NCI-H2081 treated with DMSO at 0.1 percent for 48 hours (cell line): ENCODE measurements at places on chromosomes 12 and 14.

- no peak for DNase-seq
Observed at GRCh38 chr12:58105225-58106119, 164.1 kb downstream of the ATP23 start.

GRCh38 chr12:26746121-26746714 lies 86.8 kb downstream of the ITPR2 start:
- no peak for DNase-seq

DNA sequence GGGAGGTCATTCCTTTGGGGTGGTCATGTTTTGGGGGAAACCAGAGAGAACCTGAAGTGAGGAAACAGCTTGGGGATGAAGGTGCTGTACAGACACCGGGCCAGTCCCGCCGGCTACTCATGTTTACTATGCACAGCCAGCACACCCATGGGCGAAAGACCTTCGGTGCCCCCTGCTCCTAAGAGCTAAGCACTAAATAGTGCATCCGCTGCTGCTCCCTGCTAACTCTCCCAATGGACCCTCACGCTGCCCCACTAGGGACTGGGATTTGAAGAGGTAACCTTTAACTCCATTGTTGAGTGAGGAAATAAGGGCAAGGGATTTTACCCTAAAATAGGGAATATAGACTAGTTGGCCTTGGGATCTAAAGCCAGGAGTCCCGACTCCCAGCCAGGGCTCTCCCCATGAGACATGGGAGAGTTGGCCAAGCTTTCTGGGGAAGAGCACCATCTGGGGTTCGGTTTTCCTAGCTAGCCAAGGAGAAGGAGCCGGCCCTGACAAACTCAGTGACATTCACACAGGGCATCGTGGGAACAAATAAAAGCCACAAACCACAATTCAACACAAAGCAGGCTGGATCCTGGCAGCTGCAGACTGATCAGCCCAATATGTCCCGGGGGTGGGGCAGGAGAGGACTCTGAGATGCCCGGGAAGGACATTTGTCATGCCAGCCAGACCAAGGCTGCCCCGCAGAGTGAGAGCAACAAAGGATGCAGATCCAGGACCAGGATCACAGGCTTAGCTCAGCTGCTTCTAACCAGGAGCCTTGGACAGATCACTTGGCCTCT lies 91.7 kb downstream of the SINHCAF start:
- DNase-seq: peak; percentile 70

DNA sequence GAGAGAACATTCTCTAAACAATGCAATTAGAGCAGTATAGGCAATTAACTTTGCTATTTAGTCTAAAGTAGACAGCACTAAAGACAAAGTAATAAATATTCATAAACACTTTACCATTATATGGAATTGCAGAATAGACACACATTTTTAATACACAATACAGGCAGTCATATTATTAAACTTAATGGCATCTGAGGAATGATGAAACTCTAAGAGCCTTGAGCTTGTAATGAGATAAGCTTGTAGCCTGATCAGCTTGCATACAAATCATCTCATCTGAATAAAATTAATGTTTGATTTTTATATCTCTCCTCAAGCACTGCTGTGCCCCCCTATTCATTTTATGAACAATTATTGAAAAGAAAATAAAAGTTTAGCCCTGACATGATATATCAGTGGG lies 107.6 kb downstream of the MGAT4C start:
- no peak for DNase-seq

DNA sequence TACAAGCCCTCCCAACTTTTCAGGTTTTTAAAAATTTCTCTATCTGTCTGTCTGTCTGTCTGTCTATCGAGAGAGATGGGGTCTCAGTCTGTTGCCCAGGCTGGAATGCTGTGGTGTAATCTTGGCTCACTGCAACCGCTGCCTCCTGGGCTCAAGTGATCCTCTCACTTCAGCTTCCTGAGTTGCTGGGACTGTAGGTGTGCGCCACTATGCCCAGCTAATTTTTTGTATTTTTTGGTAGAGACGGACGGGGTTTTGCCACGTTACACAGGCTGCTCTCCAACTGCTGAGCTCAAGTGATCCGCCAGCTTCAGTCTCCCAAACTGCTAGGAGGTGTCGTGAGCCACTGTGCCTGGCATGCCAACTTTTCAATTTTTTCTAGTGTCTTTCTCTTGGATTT lies 437.2 kb downstream of the PCNX1 start:
- no peak for DNase-seq

DNA sequence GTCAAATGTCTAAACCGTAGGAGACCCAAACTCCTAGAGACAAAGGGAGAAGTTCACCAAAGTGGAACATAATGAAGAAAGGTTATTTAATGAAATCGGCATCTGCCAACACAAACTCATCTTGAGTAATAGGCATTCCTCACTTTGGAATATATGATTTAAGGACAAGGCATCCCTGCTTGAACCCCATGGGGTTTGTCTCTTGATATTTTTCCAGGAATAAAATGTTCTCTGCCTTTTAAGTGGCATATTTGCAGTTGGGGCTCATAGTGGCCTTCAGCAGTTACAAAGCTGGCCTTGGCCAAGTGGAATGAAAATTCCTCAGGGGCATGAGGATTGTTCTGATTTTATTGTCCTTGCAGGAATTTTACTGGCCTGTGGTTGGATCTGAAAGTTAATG lies 7.1 kb downstream of the POP5 start:
- no peak for DNase-seq

- DNase-seq: no peak
Observed at GRCh38 chr12:31323391-31324115, 2.4 kb downstream of the SINHCAF start.

GRCh38 chr14:56044196-56044595 lies 74.0 kb upstream of the PELI2 start:
- DNase-seq: no peak

DNA sequence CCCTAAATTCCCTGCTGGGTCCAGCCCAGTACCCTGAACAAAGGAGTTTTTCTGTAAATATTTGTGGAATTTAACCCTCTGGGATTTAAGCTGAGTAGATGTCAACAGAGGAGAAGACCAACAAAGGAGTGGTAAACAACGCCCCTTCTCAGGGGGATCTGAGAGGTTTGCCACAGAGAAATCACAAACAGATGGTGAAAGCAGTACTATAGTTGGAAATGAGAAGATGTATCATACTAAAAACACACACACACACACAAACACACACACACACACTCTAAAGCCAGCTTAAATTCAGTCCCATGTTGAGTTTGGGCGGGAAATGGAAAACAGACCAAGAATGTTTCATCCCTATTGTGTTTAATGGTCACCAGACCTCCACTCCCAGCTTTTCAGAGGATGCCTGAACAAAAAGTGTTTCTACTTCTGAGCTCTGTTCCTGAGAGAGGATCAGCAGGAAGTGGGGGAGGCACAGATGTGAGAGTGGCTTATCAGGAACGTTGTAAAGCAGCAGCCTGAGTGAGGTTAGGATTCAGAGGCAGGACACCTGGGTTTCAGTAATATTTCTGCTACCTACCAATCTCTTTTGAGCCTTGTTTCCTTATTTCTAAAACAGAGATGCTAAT lies 3.2 kb downstream of the BIN2 start:
- DNase-seq: no peak

DNA sequence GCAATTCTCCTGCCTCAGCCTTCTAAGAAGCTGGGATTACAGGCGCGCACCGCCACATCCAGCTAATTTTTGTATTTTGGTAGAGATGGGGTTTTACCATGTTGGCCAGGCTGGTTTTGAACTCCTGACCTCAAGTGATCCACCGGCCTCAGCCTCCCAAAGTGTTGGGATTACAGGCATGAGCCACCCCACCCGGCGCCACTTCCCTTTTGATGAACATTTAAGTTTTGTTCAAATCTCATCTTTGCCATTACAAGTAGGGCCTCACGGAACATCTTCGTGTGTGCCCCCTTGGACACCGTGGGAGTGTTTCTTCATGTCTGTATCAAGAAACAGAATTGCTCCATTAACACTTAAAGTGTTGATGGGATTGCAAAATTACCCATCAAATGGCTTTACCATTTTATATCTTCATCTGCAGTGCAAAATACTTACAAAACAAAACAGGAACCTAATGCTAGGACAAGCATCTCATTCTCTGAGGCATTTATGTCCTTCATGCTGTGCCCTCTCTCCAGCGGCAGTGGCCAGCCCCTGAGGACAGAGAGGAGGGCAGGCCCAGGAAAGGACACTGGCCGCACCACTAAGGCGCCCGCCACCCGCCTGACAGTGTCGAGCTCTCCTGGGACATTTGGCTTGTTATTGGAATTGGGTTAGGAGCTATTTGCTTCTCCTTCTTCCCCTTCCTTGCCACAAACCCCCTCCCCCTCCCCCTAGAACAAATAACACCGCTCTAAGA lies 61.7 kb downstream of the RFX4 start:
- DNase-seq: no peak

DNA sequence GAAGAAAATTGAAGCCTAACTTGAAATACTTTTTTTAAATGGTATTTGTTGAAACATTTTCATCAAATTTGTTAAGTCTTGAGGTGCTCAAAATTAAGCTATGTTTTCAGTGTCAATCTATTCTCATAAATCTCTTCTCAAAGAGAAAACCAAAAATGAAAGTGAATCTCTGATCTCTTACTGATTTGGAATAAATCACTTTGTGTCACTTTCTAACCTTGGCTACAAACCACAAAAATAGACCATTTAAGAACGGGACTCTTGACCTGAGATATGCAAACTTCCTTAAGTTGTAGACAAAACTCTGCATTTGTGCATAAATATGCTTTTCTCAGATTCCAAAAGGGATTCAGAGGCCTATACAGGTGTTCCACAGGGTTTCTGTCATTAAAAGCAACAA lies 192.9 kb downstream of the SEC23A start:
- no peak for DNase-seq

GRCh38 chr12:76855271-76855670 lies 23.5 kb downstream of the CSRP2 start:
- DNase-seq: no peak

GRCh38 chr12:57139796-57140649 lies 7.4 kb downstream of the LRP1-AS start:
- DNase-seq: no peak

DNA sequence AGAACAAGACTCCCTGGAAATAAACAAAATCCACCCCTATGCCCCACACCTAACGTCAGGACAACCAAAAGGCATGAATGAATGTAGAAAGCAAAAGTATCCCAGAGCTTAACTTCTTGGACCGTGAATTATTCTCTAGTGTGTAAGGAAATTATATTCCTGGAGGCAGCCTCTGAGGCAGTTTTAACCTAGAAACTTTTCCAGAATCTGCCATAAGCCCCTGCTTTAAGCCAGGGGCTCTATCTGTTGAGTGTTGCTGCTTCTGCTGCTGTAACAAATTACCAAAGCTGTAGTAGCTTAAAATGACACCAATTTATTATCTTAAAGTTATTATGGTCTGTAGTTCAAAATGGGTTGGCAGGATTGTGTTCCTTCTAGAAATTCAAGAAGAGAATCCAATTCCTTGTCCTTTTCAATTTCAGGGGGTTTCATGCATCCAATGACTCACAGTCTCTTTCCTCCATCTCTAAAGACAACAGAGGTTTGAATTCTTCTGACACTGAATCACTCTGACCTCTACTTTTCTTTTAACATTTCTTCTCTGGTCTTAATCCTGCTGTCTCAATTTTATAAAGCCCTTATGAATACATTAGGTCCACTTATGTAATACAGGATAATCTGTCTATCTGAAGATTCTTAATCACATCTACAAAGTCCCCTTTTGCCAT lies 242.7 kb downstream of the ATXN7L3B start:
- DNase-seq: no peak

GRCh38 chr12:23707270-23707669 lies 242.2 kb downstream of the SOX5 start:
- no peak for DNase-seq

DNA sequence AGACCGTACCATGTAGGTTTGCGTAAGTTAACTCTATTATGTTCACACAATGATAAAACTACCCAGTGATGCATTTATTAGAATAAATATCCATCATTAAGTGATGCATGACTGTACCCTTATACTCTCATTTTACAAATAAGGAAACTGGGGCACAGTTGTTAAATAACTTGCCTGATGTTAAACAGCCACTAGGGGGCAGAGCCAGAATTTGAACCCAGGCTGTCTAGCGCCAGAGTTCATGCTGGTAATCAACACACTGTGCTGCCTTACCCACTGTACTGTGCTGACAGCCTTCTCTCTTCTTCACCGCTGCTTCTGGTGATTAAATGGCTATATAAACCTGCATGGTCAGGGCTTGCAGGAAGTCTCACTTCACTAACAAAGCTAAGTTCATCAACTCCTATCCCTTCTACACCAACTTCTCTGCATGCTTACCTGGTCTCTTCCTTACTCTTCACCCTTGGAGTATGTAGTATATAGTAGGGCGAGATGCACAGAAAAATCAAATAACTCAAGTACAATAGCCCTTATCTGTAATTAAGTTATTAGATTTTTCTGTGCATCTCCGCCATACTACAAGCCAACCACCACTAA lies 43.6 kb upstream of the APPL2 start:
- DNase-seq: no peak

DNA sequence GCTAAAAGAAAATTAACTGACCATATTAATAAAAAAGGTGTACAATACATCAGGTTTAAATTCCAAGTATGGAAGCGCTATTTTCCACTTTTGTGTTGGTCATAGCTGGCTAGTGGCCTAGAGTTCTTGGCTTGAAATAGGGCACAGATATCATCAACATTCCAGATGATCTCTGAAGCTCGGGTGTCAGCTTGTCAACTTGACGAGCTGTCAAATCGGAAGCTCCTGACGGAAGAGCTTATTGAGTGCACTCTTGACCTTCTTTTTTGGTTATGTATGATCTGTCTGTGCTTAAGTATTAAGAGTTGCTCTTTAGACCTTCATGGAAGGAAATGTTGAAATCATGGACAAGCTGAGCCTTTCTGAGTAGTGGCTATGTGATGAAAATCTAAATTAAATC lies 177.9 kb downstream of the APAF1 start:
- DNase-seq: no peak

GRCh38 chr12:14417715-14418114 lies 52.2 kb downstream of the ATF7IP start:
- DNase-seq: no peak

DNA sequence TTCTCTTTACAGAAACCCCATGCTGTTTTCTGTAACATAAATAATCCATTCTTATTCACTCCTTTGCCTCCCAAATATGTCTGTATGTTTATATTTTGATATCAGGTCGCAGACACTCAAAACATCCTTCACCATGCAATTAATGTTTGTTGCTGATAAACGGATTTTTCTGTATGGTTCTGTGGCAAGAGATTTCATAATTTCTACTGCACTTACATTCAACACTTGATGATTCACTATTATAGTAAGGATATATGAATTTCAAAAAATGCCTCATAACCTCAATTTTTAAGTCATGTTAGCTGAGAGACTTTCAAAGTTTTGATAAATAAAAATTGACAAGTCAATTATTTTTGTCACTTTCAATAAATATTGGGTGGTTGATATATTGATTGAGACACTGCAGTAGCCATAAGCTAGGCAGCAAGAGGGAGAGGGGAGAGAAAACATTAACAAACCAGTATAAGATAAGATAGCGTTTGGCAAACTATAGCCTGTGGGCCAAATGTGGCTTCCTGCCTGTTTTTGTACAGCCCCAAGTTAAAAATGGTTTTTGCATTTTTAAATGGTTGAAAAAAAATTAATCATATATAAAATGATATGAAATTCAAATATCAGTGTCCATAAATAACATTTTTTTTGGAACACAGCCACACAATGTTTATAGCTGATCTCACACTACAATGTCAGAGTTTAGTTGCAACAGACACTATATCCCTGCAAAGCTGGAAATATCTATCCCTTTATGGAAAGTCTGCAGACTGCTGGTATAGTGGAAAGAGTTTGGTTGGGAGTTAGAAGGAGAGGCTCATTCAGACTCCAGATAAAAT lies 18.3 kb downstream of the ALDH6A1 start:
- no peak for DNase-seq
